ENCODE measurements at places on chromosomes 6 and 20. TPM values are rescaled to one million over a fixed set of nuclear protein-coding genes. Genes with fewer than 3 reads are reported as not detected.

GRCh38 chr6:136253734-136254133 is 3.6 kb upstream of the MTFR2 start:
- no peak for DNase-seq

- no peak for DNase-seq
- no peaks in the 10 kb centered on the region for H3K27me3 ChIP-seq
- H3K36me3 ChIP-seq: peaks cover 50% of the 10 kb centered on the region
- no peak overlapping the region for H3K4me3 ChIP-seq
- no peak overlapping the region for H3K27ac ChIP-seq
These were observed 26.2 kb downstream of the NOL7 start for GRCh38 chr6:13641315-13641714.

DNA sequence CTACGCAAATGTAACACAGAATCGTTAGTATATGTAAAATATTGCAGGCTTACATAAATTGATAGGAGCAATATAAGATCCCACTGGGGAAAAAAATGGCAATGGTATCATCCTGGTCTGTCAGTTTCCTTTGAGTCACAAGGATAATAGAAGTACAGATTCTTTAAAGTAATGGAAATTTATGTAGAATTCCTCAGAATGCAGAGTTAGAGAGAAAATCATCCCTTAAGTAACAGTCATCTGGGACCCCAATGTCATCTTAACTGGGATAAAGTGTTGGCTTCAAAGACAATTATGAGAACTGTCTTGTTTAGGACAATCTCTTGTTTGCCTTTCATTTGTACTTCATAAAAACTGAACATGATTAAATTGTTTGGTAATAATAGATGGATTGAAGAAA is 34.5 kb upstream of the PDE7B start:
- no peaks in the 10 kb centered on the region for H3K4me1 ChIP-seq
- no peaks in the 10 kb centered on the region for H3K27me3 ChIP-seq
- H3K4me3 ChIP-seq: no peak overlapping the region
- H3K36me3 ChIP-seq: no peaks in the 10 kb centered on the region
- H3K27ac ChIP-seq: no peak overlapping the region

OR2J3 gene
- not detected for total RNA-seq

WFDC10A gene
- not detected for total RNA-seq

AVP gene
- not detected for total RNA-seq

GRCh38 chr20:60780388-60781025 is 471.6 kb upstream of the CDH4 start:
- H3K27me3 ChIP-seq: no peaks in the 10 kb centered on the region
- no peak overlapping the region for H3K4me3 ChIP-seq
- DNase-seq: no peak
- H3K36me3 ChIP-seq: no peaks in the 10 kb centered on the region
- no peak overlapping the region for H3K27ac ChIP-seq

- no peaks in the 10 kb centered on the region for H3K27me3 ChIP-seq
- no peaks in the 10 kb centered on the region for H3K36me3 ChIP-seq
- H3K4me1 ChIP-seq: peaks cover 16% of the 10 kb centered on the region
These were observed 26.2 kb downstream of the SLC16A10 start for GRCh38 chr6:111113336-111114086.

DNA sequence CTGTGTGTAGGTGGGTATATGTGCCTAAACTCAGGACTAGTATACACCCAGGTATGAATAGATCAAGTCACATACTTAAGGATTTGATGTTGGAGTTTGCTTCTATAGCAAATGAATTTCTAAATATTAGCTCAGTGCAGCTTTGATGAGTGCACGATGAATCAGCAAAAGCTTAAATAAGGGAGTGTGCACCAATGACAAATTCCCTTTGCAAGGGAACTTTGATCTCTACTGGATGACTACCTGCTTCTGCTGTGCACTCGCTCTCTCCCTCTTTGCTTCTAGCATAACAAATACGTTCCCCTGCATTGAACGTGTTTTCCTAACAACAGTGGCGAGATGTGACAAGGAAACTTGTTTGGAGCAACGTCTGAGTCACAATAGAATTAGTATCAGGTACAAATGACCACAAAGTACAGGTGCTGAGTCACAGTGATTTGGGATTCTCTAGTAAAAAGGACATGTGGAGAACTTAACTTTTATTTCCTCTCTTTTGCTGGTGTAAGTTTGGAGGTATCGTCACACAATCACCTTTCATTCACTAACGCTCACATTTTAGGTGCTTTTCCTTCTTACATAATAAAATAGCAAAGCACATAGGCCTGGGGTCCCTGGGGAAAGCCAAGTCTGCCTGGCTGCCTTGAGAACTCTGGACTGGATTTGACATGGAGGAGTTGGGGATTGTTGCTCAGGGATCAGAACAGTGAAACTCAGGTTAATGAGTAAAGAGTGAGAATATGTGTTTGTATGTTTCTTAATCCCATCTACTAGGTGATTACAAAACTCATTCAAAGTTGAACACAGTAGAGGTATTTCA is 49.7 kb downstream of the KLHL31 start:
- peak overlapping the region; percentile 53 for H3K27ac ChIP-seq
- H3K4me3 ChIP-seq: no peak overlapping the region
- no peaks in the 10 kb centered on the region for H3K36me3 ChIP-seq
- no peaks in the 10 kb centered on the region for H3K27me3 ChIP-seq
- no peaks in the 10 kb centered on the region for H3K4me1 ChIP-seq

GRCh38 chr6:138204792-138205384 is 13.4 kb downstream of the PBOV1 start:
- H3K4me1 ChIP-seq: no peaks in the 10 kb centered on the region
- no peak overlapping the region for H3K27ac ChIP-seq
- no peaks in the 10 kb centered on the region for H3K27me3 ChIP-seq
- DNase-seq: no peak

DNA sequence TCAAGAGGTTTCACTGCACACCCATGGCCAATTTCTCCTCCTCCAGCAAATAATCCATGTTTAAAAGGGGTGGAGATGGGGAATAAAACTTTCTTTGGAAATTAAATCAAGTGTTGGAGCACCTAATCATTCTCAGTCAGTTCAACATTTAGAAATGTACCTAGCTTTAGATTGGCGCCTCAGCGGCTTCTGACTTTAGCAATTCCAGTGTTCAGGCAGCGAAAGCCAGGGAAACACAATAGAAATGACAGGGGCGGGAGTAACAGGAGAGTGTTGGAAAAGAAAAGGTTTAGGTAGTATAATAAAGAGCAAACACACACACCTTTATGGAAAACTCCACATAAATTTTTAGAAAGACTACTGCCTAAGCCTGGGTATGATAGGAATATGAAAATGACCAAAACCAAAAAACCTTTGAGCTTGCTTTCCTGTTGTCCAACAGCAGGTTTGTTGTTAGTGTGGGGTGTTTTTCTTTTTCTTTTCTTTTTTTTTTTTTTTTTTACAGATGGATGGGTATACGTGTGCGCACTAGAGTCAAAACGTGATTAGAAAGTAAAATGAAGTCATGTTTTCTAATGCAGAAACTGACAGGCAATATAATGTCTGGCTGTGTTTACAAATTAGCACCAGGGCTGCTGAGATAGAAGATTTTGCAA is 7.7 kb downstream of the TFAP2A start:
- no peaks in the 10 kb centered on the region for H3K36me3 ChIP-seq
- peaks cover 5% of the 10 kb centered on the region for H3K4me1 ChIP-seq
- H3K27ac ChIP-seq: no peak overlapping the region

GRCh38 chr6:90712114-90712513 is 125.2 kb upstream of the MAP3K7 start:
- no peak overlapping the region for H3K4me3 ChIP-seq
- no peak for DNase-seq
- H3K27me3 ChIP-seq: no peaks in the 10 kb centered on the region
- no peaks in the 10 kb centered on the region for H3K4me1 ChIP-seq

KIAA1755 gene
- total RNA-seq: 2.6 TPM

EYA2 gene
- 1.9 TPM for total RNA-seq

DNA sequence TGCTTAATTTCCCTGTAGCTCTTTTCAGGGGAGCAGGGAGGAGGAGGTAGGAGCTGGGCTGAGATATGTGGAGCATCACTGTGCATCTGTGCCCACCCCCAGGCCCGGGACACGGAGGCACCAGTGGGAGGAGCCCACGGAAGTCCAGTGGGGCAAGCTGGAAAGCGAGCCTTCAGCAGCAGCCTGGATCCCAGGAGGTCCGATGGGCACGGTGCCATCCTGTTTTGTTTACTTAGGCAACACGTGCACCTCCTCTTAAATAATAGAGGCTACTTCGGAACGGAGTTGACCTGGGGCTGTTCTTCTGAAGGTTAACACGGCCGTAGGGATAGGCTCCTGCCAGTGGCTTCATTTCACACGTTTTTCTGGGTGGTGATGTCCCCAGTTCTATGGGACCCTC is 51.6 kb downstream of the CDH4 start:
- H3K36me3 ChIP-seq: no peaks in the 10 kb centered on the region
- no peak overlapping the region for H3K27ac ChIP-seq
- no peak overlapping the region for H3K4me3 ChIP-seq
- no peaks in the 10 kb centered on the region for H3K27me3 ChIP-seq
- DNase-seq: no peak

UNC5CL gene
- 2.3 TPM for total RNA-seq

SNAP91 gene
- total RNA-seq: 0.20 TPM

GRCh38 chr6:163782436-163783003 is 368.0 kb downstream of the QKI start:
- H3K27ac ChIP-seq: no peak overlapping the region
- H3K4me3 ChIP-seq: no peak overlapping the region
- H3K27me3 ChIP-seq: no peaks in the 10 kb centered on the region

- H3K36me3 ChIP-seq: no peaks in the 10 kb centered on the region
- H3K4me1 ChIP-seq: no peaks in the 10 kb centered on the region
- H3K4me3 ChIP-seq: no peak overlapping the region
- no peak for DNase-seq
These were observed 8.7 kb upstream of the CCR6 start for GRCh38 chr6:167113935-167114910.

TRIM31 gene
- 0.39 TPM for total RNA-seq
